ENCODE measurements at places on chromosomes 5 and 9. TPM values are rescaled to one million over a fixed set of nuclear protein-coding genes. Genes with fewer than 3 reads are reported as not detected.

The NPR2 gene
- total RNA-seq, result 13.4 TPM

The PPP2CA gene
- 194 TPM for total RNA-seq

The SCGB3A2 gene
- not detected for total RNA-seq

The ENTPD8 gene
- not detected for total RNA-seq

The RNF180 gene
- total RNA-seq, result not detected

The SPAAR gene
- total RNA-seq, result not detected

The CD274 gene
- 10.4 TPM for total RNA-seq

The OR1J2 gene
- not detected for total RNA-seq

The LRRC19 gene
- total RNA-seq, result not detected

The C9 gene
- total RNA-seq, result not detected

The SH2D3C gene
- 87.8 TPM for total RNA-seq

The TRIM36 gene
- total RNA-seq, result 0.29 TPM

- peak; percentile 37 for DNase-seq
These were observed 84.0 kb downstream of the WNK2 start for GRCh38 chr9:93267681-93268505.

- DNase-seq, result no peak
These were observed 214.2 kb downstream of the GABRB2 start for GRCh38 chr5:161332343-161332742.

GRCh38 chr5:150363185-150363584, 5.7 kb downstream of the TCOF1 start:
- no peak for DNase-seq

DNA sequence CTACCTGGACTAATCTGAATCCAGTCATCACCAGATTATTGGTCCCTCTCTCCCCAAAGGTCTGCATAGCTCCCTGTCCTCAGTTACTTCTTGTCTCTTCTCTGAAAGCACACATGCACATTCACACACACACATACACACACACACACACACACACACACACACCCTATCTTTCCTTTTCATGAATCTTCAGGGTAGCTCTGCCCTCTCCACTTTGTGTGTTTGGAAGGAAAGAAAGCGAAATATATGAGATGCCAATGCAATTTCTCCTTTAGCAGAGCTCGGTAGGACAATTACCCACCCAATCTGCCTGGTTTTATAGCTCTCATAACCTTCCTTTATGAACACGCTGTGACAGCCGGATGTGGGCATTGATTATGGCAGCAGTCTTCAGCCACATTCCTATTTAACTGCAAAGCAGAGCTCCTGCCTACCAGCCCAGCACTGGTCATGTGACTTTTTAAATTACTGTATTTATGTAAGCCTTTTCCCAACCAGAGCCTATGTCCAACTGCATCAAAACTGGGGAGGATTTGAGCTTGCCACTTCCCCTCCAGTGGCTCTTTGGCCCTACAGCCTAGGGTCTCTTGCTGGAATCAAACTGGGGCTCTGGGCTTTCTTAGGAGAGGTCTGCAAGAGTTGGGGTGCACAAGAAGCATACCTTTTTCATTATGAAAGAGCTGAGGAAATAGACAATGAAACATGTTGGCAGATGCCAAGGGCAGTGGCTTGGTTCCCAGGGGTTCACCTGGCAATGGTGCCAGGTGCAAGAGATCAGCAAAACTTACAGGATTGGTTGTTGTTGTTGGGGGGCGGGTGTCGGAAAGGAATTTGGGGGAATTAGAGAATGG, 20.8 kb upstream of the MATR3 start:
- DNase-seq, result peak; percentile 67

DNA sequence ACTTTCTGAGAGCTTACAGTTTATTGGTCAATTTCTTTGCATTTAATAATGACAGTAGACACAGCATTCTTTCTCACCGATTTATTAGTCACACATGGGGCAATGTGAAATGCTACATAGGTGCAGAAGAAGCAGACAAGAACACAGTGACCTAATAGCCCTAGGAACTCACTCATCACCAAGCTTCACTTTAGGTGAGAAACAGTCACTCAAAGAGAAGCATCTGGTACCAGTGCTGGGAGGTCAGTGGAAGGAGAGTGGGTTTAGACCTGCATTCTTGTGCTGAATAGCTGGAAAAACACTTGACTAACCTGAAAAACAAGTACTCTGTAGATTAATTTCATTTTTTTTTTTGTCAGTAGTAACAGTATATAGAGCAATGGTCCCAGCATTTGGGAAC, 179.6 kb downstream of the GRIA1 start:
- no peak for DNase-seq

- no peak for DNase-seq
These were observed 9.3 kb upstream of the SMAD5 start for GRCh38 chr5:136123236-136123768.

- DNase-seq, result no peak
These were observed 142.1 kb downstream of the LIFR start for GRCh38 chr5:38414348-38414747.

- DNase-seq, result peak; percentile 85
These were observed 831 bp downstream of the ODF2 start for GRCh38 chr9:128456613-128457061.

DNA sequence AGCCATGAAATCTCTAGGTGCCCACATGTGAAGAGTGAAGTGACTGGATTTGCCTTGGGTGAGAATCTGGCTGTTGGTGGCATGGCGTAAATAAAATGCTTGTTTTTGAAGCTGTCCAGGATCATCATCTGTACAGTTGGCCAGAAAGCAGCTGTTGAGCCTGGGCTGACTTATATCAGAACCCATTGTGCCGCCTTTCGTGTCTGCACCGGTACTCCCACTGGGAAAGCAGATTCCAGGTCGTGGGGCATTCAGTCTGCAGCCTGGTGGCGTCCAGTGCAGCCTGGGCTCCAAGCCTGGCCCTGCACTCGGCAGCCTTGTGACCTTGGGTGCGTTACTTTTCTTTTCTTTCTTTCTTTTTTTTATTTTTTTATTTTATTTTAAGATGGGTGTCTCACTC, 27.8 kb downstream of the PRRC2B start:
- DNase-seq, result no peak

DNA sequence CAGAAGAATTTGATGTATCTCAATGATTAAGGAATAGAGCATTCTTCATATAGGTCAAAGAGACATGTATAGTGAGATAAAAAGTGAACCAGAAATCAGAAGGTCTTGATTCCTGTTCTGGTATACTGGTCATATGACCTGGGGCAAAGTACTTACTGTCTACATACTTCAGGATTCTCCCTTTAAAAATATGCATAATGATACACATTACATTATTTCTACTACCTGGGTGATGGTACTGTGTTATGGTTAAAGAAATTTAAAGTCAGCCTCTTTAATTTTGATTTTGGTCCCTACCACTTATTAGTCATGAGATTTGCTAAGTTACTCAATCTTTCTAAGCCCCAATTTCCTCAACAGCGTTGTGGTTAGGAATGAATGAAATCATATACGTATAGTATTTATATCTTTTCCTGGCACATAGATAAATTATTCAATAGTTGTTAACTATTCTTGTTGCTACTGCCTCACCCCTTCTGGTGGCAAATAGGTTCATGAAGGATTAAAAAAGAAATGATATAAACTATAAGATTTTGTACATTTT, 984.1 kb downstream of the TLE4 start:
- DNase-seq, result no peak

DNA sequence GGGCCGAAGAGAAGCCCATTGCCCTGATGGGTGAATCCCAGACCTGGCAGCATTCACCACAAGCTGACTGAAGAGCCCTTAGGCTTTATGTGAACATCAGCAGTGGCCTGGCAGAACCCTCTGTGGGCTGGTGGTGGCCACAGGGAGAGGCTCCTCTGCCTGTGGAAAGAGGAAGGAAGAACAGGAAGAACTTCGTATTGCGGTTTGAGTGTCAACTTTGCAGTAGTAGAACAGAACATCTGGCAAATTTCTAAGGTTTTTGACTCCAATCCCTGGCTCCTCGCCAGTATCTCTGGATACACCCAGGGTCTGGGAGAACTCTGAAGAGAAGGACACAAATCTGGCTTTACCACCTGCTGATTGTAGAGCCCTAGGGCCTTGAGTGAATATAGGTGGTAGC, 356.4 kb upstream of the GRAMD2B start:
- DNase-seq, result no peak

DNA sequence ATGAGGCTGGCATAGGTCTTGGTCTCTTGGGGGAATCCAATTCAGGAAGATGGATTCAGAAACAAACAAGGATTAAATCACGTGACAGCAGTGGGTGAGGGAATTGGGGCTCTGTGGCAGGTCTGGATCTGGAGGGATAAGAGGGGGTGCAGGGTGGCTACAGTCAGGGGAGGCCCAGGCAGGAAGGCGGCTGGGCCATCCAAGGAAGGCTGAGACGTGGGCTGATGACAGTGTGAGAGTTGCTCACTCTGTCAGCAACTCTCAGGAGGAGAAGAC, 65.8 kb upstream of the COL5A1 start:
- peak; percentile 30 for DNase-seq

GRCh38 chr9:16361118-16361517, 509.4 kb downstream of the BNC2 start:
- DNase-seq, result no peak

GRCh38 chr5:178732281-178732680, 1.8 kb upstream of the ZNF354A start:
- DNase-seq, result no peak

GRCh38 chr5:102922799-102923477, 167.8 kb downstream of the PAM start:
- DNase-seq, result no peak

- DNase-seq, result no peak
These were observed 17.0 kb downstream of the BTF3 start for GRCh38 chr5:73515232-73515631.

DNA sequence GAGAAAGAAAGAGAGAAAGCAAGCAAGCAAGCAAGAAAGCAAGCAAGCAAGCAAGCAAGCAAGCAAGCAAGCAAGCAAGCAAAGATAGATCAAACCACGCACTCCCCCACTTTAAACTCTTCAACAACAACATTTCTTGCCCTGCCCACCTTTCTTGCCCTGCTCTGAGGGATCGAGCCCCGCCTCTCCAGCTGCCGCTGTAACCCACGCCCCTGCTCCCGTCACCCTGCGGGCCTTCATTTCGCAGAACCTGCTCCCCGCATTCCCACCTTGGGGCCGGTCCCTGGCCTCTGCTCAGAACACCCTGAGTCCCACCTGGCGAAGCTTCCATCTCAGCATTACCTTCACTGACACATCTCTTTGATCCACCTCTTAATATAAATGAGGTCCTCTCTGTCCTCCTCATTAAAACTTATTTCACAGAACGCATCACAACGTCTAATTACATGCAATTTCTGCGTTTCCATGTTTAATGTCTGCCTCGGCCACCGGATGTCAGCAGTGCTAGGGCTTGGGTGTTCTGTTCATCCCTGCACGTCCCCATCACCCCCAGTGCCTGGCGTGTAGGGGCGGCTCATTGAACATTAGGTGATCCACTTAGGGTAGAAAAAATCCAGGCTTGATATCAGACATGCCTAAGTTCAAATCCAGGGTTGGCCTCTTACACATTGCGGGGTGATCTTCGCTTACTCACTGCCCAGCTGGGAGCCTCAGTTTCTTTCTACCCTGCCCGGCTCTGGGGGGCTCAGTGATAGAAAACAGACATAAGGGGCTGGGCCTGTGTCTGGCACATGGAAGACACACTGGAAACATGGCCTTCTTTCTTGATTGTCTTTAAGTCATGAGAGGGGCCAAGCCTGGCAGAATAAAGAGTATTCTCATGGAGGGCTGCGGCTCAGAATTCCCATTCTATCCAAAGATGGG, 187.6 kb downstream of the DAB2IP start:
- DNase-seq, result peak; percentile 37

- no peak for DNase-seq
These were observed 62.8 kb downstream of the SHOC1 start for GRCh38 chr9:111731928-111732327.

DNA sequence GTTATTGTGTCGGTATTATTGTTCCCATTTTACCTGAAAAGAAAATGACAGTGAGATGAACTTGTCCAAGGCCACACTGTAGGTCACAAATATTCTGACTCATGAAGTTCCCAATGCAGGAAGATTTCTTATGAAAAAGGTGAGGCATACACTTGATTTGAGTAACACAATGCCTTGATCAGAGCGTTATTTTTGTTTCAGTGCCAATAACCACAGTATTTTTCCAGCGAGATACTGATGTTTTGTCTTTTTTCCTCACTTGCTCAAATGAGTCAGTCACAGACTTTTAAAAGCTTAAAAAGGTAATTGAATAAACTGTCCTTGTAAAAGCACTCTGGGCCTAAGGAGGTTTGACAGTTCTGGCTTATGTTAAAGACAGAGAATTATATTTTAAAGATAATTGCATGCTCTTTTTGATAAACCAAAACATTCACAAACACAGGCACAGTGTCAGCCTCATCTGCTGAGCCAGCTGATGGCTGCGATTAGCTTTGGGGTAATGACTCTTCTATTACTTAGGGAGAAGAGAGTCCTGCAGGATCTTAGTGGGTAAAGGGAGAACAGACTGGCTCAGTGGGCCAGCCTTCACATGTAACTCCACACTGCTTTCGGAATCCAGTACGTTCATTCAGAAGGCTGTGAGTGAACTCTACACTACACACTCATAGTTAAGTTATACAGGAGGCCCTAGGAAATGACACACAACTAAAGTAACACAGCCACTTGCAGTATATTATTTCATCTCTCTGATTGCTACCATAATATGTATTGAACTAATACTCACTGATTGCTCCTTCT, 165.5 kb upstream of the CD180 start:
- no peak for DNase-seq

GRCh38 chr5:172322028-172322965, 38.7 kb upstream of the UBTD2 start:
- no peak for DNase-seq

- DNase-seq, result peak; percentile 25
These were observed 80.6 kb downstream of the WNK2 start for GRCh38 chr9:93264338-93265125.

Measured in activated CD8-positive, alpha-beta memory T cell treated with anti-CD3 and anti-CD28 coated beads, Interleukin-2, amount 10 ng/mL, durations not matched to agents 7 days and 5 days (primary cell).